Activated T-helper 1 cell treated with anti-CD3 and anti-CD28 coated beads, Interleukin-2, amount 50 U/mL, for 16 hours (primary cell): ENCODE measurements at places on chromosomes 4 and X.

- no peak for DNase-seq
Measured at GRCh38 chr4:46445710-46446314, 55.9 kb upstream of the GABRA2 start.

DNA sequence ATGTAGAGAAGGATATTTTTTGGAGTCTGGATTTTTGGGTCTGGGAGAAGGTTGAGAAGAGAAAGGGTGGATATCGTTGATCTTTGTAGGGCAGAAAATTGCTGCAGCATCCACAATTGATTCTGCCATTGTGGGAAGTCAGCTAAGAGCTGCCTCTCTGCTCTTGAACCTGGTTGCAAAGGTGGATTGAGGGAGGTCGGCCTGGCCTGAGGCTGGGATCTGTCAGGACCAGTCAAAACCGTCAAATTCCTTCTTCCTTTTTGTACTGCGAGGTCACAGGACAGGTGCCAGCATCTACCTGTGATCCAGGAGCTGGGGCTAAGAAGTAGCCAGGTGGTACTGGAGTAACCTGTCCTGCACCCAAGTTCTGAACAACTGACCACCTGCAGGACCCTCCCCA lies 93.7 kb downstream of the SHOX start:
- no peak for DNase-seq

- DNase-seq: no peak
Measured at GRCh38 chr4:148055844-148056243, 324.0 kb downstream of the ARHGAP10 start.

- no peak for DNase-seq
Measured at GRCh38 chr4:186557486-186557885, 2.1 kb upstream of the MTNR1A start.

DNA sequence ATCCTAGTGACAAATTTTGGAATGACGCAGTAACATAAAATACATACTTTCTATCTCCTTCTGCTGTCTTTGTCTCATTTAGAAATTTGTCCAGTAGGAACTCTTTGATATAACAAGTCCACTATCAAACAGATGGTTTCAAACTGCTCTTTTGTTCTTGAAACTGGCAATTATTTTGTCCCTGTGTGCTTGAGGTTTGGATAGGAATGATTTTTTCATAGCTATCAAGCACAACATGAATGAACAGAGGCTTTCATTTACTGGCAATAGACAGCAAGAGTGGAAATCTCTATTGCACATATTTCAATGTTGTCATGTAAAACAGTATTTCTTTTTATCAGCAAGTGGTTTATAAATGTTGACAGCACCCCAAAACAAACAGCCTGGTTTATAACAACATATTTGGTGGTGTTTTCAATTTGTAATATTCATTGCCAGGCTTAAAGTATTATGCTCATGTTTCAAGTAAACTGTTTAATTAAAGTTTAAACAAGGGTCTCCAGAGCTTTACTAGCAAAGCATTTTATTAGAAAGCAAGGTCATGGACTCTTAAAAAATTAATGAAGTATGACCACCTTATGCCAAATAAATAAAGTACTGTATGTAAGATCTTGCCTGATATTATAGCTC lies 60.0 kb downstream of the TIGD2 start:
- DNase-seq: no peak

- DNase-seq: no peak
Measured at GRCh38 chr4:158652920-158653319, 18.8 kb downstream of the C4orf46 start.

DNA sequence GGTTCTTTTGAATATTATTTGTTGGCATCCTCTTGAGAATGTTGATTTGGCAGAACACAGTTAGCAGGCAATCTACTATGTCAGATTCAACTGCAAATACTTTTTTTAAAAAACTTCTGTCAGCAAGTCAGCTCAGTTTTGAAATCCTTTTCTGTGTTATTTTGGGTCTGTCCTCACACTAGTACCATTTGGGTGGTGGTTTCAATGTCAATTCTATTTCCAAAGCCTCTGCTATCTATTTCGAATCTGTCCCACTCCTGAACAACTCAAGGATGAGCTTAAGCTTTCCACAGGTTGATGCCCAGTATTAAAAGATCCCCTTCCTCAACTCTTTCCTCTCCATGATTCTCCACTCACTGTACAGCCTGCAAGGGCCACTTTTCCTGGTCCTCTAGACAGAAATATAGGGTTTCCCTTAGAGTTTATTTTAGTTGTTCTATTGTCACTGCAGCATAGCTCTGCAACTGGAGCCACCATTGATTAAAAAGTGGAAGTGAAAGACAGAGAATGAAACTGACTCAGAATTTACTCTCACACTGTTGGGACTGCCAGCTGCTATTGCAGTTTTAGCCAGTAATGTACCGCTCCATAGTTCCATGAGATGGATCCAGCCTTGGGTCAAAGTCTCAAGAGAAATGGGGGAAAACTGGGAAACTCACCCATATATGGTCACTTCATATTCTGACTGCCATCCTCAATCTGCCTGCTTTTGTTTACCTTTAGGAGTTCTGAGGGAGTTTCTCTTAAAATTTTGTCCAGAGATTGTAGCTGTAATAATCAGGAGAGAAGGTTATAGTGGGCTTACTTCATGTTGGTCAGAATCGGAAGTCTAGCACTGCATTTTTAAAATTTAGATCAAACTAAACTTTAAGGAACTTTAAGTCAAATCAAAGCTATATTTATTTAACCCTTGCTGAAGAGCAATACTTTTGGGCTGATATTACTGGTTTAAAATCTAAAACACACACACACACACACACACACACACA lies 14.6 kb downstream of the HDX start:
- no peak for DNase-seq

GRCh38 chr4:177718514-177718913 lies 276.3 kb upstream of the AGA start:
- no peak for DNase-seq

DNA sequence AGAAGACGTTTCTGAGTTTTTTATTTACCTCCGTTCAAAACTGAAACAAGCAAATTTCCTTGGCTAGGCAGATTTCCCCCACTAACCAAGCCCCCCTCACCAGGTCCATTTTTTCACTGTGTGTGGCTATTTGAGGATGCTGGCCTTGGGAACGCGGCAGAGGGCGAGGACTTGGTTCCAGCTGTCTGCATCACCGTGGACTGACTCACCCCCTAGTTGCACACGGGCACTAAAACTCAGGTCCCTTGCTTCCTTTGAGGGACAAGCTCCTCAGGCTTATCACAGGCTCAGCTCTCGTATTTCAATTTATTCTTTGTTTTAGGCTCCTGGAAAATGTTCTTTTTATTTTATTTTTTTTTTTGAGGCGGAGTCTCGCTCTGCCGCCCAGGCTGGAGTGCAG lies 8.4 kb upstream of the MTNR1A start:
- DNase-seq: no peak

- DNase-seq: peak; percentile 43
Measured at GRCh38 chr4:15003891-15004738, 1.8 kb downstream of the CPEB2 start.

GRCh38 chr4:135382280-135382959 lies 1180.8 kb upstream of the PABPC4L start:
- DNase-seq: no peak

DNA sequence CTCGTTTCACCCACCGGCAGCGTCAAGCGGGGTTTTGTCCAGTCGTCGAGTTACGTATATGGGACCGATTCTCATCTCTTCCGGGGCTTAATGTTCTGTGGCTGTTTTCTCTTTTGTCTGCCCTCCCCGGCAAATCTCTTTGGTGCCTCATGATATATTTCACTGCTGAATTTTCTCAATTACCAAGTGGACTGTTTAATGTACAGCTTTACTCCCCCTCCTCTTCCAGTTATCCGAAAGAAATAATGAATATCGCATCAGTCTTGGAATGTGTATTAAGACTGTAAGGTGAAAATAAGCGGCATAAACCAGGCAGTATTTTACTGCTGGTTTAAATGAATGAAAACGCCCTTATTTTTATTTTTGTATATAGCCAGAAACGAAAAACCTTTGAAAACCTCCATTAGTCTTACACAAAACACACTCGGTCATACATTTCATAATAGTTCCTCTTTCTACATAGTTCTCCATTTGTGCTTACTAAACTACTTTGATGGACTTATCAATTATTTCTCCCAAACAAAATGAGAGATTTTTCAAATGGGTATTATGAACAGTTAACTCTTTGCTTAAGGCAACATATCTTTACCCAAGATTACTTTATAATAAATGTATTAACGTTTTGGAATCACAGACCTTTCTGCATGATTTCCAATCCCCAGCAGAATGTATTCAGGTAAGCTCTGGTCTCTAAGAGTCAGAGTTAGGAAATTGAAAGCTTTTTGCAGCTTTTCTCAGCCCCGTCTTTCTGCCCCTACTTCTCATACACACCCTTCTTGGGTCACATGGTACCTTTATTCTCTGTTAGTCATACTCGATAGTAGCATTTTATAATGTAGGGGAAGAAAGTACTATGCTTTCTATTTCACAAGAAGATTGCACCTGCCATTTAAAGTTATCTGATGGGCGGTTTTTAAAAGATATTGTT lies 979 bp downstream of the RP2 start:
- DNase-seq: no peak

GRCh38 chr4:105483840-105484239 lies 10.0 kb upstream of the PPA2 start:
- no peak for DNase-seq

- no peak for DNase-seq
Measured at GRCh38 chr4:88102026-88102425, 56.4 kb downstream of the ABCG2 start.

GRCh38 chr4:80208610-80209339 lies 11.5 kb downstream of the PRDM8 start:
- DNase-seq: no peak

DNA sequence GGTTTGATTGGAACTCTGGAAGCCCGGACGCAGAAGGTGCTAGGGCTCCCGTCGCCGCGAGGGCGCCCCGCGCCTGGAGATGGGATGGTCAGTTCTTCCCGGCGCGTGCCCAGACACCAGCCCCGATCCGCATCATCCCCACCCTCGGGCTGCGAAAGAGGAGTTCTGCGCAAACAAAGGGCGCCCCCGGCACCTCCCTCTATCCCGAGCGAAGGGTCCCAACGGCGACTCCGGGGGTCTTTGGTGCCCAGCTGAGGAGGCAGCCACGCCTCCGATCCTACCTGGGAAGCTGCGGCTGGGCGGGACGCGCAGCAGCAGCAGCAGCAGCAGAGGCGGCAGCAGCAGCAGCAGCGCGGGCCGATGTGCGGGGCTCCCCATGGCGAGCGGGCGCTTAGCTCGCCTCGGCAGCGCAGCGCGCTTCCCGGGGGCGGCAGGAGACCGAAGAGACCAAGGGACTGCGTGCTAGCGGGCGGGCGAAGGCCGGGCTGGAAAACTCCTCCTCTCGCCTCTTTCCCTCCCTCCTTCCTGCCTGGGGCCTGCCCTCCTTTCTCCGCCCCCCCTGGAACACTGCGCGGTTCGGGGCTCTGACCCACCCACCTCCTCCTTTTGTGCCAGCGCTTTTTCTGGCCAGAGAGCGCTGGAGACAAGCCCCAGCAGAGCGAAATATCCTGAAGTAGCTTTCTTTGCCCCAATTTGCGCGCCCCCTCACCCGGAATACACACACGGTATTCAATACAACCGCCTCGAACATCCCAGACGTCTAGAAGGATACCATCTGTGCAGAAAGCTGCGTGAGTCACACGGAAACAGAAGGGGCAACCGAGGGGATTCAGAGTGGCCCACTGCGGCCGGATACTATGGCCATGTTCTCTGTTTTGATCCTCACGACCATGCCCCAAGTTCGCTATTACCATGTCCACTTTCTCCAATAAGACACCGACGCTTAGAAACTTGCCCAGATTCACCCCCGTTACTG lies at the start of gene SRPX:
SRPX (minus strand) TSS at position 457 of the 976 bp plus-strand sequence; CDS start at position 378, 79 bp downstream.
- DNase-seq: no peak

DNA sequence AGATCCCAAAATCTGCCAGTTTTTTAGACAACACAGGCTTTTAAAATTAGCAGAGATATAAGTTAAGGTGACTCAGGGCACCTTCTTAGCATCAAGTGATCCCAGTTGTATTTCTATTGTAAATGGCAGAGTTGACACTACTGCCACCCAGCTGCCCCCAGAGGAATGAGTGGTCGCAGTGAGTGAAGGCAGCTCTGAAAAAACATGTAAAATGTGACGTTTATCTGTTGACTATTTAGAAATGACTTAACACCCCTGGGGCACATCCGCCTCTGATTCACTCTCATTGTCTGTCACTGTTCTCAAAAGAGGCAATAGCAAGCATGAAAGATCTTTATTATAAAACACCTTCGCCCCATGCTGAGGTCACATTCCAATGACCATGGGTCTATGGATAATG lies 592.4 kb downstream of the ACTRT1 start:
- no peak for DNase-seq
